ENCODE measurements at places on chromosomes 7 and 10. TPM values are rescaled to one million over a fixed set of nuclear protein-coding genes. Genes with fewer than 3 reads are reported as not detected.

DNA sequence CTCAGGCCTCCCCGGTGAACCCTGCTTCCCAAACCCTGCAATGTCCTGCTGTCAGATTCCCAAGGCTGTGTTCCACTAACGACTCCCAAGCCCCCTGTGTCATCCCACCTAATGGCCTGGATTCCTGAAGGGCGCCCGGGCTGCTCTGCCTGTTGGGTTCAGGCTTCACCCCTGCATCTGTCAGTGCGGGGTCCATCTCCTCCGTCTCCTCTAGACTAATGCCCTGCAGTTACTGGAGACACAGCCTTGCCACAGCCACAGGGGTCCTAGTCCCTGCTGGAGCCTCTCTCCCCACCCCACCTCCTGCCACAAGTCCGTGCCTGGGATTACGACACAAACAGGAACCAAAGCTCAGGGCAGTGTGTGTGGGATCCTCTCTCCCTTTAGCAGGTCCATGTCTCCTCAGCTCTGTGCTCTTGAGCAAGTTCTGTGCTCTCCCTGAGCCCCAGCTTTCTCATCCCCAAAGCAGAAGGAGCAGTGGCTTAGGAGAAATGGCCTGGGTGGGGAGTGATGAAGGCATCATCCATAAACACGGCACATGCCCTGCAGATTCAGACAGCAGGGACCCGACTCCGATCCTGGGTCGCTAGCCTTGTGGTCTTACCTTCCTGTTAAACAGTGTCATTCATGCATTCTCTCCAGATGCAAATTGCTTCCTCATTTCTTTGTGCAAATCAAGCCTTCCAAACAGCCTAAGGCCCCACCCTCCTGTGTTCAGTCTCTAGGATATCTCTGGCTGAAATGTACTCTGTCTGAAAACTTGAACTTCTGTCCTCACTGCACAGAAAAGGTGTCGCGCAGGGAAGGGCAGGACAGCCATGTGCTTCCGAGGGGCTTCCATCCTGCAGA lies 8.2 kb upstream of the RBP3 start:
- no peaks in the 10 kb centered on the region for H3K36me3 ChIP-seq
- H3K27ac ChIP-seq, result no peak overlapping the region
- H3K4me1 ChIP-seq, result no peaks in the 10 kb centered on the region
- H3K4me3 ChIP-seq, result no peak overlapping the region

DNA sequence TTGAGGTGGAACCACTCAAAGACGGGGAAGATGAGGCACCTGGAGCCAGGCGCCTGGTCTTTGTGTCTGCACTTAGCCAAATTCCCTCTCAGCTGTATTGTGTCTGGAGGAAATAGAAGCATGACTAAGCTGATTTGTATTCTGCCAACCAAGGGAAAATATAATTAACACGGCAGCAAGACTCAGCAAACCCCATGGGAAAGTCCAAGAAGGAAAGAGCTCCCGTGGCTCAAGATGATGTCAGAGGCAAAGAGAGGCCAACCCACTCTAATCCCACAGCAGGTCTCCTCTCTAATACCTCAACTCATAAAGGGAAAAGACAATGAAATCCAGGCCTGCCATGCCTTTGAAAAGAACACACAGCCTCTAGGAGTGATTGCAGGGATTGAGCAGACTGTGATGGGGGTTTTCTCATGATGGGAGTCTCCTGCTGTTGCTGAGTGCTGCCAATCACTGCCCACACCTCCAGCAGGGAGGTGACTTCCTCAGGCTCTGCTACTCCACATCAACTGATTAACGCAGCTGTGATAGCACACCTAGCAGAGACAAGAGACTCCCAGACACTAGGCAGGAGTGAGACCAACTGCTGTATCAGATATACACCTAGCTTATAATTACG lies 255.5 kb upstream of the C7orf33 start:
- no peak for DNase-seq
- no peak overlapping the region for H3K4me3 ChIP-seq
- H3K27me3 ChIP-seq, result no peaks in the 10 kb centered on the region
- no peaks in the 10 kb centered on the region for H3K36me3 ChIP-seq

GRCh38 chr7:92720604-92721350 lies 115.6 kb downstream of the CDK6 start:
- no peaks in the 10 kb centered on the region for H3K27me3 ChIP-seq
- DNase-seq, result no peak
- H3K4me1 ChIP-seq, result no peaks in the 10 kb centered on the region

DNA sequence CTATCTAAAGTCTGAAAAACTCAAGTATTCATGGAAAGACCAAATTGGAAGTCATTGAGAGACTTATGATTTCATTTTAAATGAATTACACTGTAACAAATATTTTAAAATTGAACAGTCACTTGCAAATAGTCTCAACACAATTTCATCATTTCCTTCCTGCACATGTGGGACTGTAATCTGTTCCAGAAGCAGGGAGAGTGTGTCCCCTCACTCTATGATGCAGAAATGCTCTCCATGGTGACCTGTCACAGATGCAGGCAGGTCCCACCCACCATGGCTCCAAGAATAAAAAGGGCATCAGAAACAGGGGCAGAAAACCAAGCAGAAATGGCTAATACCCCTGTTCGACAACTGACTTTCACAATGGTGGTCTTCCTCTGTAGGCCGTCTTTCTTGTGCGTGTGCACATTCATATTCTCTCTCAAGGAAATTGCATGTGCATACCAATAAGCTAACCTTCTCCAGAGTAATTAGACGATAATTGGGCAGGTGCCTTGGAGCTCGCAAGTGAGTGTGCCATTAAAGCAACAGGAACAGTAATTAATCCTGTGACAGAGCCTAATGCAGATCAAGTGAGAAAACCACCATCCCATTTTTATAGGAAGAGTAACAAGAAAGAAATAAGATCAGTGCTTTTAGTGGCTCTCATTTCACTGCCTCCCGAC lies 170.9 kb downstream of the ZMYND11 start:
- H3K4me3 ChIP-seq, result no peak overlapping the region
- H3K4me1 ChIP-seq, result peaks cover 42% of the 10 kb centered on the region
- no peak overlapping the region for H3K27ac ChIP-seq
- no peaks in the 10 kb centered on the region for H3K36me3 ChIP-seq

DNA sequence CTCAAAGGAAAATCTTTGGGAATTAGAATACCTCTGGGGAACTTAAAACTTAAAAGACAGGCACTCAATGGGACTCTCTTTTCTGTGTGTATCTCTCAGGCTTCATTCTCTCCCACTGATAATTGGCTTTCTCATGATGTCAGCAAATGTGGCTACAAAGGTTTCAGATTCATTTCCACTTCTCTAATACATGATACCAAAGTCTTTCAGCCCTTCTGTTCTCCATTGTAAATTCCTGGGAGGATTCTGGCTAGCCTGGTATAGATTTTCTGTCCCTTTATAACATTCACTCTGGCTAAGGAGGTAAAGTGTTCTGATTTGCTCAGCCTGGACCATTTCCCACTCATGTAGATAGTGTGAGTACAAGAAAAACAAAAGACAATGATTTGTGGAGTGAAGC lies 606.2 kb downstream of the PCDH15 start:
- H3K36me3 ChIP-seq, result no peaks in the 10 kb centered on the region
- no peaks in the 10 kb centered on the region for H3K27me3 ChIP-seq
- no peak for DNase-seq
- no peak overlapping the region for H3K27ac ChIP-seq
- H3K4me3 ChIP-seq, result no peak overlapping the region

SFTPA1 gene
- not detected for total RNA-seq

RGR gene
- not detected for total RNA-seq

NUTM2A gene
- 0.59 TPM for total RNA-seq

PAX4 gene
- total RNA-seq, result not detected

PAPOLB gene
- 0.08 TPM for total RNA-seq

Measured in liver (tissue), 10 donors.